Uterus (tissue), 4 donors: ENCODE measurements at places on chromosomes 13 and 19.

GRCh38 chr13:46079770-46080169 is 25.1 kb downstream of the CPB2 start:
- DNase-seq, result no peak

DNA sequence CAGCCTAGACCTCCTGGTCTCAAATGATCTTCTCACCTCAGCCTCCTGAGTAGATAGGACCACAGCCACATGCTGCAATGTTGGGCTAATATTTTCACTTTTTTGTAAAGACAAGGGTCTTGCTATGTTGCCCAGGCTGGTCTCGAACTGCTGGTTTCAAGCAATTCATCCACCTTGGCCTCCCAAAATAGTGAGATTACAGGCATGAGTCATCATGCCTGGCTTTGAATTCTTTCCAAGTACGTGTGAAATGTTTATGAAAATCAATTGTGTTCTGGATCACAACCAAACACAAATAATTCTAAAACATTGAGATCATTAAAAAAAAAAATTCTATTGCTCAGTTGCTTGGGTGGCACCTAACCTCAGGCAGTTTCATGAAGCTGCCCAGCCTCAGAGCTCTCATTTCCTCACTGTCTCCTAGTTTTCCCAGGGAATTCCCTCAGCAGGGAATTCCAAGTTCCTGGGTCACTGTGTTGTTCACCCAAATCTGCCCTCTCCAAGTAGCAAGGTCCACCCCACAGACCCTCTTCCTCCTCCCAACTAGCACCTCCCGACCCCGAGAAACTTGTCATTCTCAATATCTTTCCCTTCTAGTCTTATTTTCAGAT is 44.8 kb downstream of the ING1 start:
- no peak for DNase-seq

- peak; percentile 22 for DNase-seq
Measured at GRCh38 chr19:22517496-22518411, 95.6 kb upstream of the ZNF98 start.

DNA sequence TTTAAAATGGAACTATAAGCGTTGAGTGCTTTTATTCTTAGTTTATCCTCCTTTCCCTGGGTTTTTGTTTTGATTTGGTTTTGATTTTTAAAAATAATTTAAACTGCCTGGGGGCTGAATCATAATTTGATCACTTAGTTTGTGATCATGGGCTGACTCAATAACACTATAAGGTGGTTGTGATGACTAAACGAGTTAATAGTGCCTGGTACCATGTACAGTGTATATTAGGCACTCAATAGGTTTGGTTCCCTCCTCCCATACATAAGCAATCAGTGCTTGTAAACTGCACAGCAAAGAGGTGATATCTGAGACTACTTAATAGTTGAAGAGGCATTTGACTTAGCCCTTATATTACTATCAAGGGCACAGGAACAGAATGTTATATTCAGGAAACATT is 200.9 kb upstream of the RFC3 start:
- DNase-seq, result no peak

DNA sequence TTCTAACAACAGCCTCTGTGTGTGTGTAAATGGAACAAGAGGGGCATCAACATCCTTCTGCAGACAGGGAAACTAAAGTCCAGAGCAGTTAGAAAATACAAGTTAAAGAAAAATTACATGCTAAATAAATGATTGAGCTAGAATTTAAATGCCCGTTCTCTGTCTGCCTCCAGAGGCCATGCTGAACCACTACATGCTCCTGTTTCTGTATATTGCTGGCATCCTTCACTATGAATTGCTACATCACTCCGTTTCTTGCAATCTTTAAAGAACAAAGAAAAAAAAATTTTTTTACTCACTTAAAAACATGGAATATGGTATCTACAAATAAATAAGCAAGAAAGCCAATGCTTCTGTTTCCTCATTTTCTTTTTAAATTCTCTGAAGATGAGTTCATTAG is 47.9 kb downstream of the DCT start:
- DNase-seq, result no peak

DNA sequence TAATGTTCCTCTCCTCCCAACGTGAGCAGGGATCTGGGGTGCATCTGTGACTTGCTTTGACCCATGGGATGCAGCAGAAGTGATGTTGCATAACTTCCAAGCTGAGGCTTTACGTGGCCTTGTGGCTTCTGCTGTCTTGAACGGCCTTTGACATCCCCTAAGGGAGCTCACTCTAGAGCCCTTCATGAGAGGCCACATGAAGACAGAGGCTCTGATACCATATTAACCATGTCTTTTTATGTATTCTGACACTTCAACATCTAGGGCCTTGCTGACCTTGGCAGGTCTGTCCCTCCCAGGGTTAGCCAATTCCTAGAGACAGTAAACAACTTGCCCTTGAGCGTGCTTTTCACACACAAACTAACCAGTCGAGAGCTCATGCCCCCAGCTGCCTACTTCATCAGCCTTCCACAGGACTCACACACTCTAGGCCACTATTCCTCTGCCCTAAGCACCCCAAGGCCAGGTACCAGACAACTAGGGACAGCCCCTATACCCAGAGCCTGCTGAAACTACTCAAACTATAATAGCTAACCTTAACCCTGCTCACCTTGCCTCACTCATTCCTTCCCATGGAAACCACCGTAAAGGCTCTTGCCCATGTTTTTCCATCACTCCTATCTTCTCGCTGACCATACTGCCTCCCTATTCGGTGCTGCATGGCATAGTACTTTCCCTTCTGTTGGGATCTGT is 45.4 kb downstream of the CCDC70 start:
- no peak for DNase-seq

DNA sequence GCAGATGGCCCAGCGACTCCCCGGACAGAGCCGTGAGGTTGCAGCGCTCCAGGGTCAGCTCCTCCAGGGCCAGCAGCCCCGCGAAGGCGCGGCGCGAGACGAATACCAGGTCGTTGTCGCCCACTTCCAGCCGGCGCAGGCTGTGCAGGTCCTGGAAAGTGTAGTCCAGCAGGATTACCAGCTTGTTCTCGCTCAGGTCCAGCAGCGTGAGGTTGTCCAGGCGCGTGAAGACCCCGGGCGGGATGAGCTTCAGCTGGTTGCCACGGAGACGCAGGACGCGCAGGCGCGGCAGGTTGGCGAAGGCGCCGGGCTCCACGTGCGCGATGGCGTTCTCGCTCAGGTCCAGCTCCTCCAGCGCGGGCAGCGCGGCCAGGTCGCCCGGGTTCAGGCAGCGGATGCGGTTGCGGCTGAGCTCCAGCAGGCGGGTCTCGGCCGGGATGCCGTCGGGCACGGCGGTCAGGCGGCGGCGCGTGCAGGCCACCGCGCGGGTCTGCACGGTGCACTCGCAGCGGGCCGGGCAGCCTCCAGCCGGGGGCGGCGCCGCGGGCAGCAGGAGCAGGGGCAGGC is 9.3 kb upstream of the PEAK3 start:
- DNase-seq, result no peak

GRCh38 chr19:48543121-48543710 is 8.8 kb upstream of the SULT2B1 start:
- no peak for DNase-seq

GRCh38 chr19:3407556-3408516 is 41.5 kb downstream of the NFIC start:
- DNase-seq, result peak; percentile 63
